Esophagus squamous epithelium (tissue), 5 donors: ENCODE measurements at places on chromosomes 6 and 20. TPM values are rescaled to one million over a fixed set of nuclear protein-coding genes. Genes with fewer than 3 reads are reported as not detected.

DNA sequence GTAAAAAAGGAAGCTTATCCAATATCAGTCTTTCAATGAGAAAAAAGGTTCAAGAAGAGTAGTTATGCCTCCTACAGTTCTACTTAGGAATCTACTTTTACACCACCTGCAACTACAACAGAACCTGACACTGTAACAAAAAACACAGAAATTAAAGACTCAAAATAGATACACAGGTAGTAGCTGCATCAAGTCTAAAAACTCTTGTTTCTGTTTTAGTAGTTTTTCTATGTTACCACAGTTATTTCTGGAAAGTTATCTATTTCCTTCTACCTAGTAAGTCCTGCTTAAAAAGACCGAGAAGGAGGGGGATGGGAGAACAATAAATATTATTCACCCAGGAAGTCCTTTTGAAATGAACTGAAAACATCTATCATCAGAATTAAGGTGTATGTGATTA, 52.5 kb downstream of the ATG5 start:
- DNase-seq = no peak

DNA sequence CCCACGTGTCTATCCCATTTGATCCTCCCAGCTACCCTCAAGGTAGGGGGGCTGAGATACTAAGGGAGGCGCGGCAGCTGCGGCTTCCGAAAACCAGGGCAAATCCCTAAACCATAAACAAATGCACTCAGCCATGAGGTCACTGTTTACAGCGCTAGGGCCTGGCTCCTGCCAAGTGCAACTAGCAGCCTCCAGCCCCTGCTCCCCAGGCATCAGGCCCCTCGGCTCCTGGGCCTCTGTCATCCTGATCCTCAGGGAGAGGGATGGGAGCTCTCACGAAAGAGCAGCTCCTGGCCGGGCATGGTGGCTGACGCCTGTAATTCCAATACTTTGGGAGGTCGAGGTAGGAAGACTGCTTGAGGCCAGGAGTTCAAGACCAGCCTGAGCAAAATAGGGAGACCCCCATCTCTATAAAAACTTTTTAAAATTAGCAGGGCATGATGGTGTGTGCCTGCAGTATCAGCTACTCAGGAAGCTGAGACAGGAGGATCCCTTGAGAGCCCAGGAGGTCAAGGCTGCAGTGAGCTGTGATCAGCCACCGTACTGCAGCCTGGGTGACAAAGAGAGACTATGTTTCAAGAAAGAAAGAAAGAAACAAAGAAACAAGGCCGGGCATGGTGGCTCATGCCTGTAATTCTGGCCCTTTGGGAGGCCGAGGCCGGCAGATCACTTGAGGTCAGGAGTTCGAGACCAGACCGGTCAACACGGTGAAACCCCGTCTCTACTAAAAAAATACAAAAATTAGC, 42.5 kb upstream of the TLDC2 start:
- DNase-seq = no peak

GRCh38 chr6:157253017-157253416, 70.3 kb downstream of the TMEM242 start:
- no peak for DNase-seq

DNA sequence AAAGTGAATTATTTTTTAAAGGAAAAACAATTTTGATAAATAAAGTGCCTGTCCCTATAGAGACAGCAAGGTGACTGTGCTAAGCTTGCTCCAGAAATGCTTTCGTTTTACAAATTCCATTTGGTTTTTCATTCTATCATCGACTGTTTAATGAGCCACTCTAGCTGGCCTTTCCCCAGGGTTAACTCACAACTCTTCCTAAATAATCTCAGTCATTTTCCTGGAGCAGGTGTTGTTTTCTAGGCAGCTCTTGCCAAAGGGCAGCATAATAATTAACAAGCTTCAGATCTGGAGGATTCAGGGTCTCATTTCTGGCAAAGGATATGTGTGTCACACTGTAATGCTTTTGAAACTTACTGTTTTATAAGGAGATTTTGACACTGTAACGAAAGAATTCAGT, 184.2 kb downstream of the KHDC1L start:
- DNase-seq = no peak

DNA sequence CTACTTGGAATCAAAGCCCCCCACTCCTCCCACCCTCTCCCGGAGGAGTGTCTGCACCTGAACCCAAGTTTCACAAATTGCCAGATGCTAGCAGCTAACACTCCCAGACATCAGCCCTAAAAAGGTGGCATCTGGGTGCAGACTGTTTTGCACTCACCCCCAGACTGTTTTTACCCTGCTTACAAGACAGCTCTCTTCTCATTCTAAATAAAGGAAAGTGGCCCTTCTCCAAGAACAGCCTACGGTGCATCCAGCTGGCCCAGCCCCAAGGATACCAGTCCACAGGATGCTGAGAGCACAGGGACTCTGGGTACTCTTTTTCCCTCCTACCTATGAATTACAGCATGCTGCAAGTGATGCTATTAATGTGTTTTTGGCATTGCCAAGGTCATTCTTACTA, 842.0 kb upstream of the FLRT3 start:
- no peak for DNase-seq

DNA sequence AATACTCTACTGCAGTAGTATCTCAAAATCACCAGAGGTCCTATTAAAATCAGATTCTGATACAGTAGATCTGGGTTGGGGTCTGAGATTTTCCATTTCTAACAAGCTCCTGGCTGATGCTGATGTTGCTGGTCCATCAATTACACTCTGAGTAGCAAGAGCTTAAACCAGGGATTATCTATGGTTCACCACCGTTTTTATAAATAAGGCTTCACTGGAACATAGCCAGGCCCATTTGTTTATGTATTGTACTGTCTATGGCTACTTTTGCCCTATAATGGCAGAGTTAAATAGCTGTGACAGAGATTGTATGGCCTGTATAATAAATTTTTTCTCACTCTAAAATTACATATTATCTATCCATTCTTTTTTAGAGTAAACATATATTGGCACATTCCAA, 53.0 kb downstream of the NUDT3 start:
- DNase-seq = no peak

GRCh38 chr6:125957845-125958244, 1.3 kb downstream of the HINT3 start:
- no peak for DNase-seq

DNA sequence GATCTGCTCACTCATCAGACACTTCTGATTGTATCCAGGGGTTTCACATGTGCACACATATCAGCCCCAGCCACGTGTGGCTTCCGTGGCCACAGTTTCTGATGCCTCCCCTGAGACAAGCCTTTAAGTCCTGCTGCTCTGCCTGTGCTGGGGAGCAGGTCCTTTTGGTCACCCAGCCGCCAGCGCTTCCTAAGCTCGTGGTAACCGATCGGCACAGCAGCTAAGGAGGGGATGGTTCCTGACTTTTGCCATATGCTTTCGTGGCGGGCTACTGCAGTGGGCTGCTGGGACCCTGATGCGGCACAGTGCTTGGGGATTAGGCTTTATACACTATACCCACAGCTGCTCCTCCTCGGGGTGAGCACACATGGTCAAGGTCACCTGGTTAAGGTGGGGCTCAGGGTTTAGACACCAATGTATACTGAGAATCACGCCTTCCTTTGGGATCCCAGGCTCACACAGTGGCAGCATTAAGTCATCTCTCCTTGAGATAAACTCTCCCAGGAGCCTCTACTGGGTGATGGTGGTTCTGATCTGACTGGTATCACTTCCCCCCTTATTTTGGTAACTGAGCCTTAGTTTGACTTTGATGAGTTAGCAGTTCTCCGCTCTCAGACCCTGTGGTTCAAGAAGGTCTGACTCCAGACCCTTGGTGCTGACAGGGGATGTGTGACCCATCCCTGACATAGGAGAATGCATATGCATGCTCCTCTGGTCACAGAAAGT, 85.9 kb upstream of the KCNG1 start:
- no peak for DNase-seq

DNA sequence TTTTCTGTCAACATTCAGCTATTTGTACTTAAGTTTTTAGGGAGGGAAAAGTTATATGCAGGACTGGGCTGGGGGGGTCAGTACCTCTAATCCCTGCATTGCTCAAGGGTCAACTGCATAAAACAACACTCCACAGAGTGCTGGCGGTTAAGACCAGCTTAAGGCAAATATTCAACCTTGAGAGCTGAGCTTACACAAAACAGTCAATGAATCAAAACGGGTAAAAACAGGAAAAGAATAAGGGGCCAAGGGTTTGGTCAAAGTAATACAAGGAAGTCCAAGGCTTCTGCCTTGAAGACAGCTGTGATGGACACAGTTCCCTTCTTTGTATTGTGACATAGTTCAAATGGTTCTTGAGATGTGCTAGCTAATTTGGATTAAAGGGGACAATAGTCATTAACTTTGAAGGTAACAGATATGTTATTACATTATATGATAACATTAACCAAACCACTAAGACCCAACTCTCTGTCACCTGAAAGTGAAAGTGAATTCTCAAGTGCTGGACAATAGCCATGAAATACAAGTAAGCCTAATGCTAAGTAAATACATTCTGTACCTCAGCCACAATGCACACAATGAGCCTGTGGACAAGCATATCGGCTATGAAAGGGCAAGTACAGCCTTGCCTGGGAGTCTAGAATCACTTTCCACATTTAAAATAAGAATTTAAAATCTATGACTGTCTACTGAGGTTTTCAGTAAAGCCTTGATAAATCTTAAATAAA, 106.8 kb downstream of the PDE10A start:
- no peak for DNase-seq

DNA sequence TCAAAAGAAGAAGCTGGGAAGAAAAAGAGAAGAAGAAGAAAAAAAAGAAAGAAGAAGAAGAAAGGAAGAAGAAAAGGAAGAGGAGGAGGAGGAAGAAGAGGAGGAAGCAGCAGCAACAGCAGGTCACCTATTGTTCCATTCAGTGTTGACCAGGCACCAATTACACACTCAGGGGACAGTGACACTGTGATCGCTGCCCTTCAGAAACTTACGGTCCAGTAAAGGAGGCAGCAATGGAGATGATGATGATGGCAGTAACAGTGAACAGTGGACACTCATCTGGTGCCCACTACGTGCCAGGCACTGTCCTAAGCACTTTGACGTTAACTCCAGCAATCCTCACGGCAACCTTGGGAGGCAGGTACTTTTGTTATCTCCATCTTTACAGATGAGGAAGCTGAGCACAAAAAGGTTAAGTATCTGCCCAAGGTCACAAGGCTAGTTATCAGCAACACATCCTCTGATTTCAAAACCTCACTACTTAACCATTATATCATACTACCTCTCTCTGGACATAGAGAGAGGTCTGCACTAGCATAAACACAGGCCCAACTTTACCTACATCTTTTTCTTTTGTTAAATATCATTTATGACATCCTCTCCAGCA, 83.2 kb downstream of the SLC22A23 start:
- DNase-seq = no peak

- no peak for DNase-seq
Measured at GRCh38 chr20:49361862-49362660, 84.2 kb upstream of the ZNFX1 start.

DNA sequence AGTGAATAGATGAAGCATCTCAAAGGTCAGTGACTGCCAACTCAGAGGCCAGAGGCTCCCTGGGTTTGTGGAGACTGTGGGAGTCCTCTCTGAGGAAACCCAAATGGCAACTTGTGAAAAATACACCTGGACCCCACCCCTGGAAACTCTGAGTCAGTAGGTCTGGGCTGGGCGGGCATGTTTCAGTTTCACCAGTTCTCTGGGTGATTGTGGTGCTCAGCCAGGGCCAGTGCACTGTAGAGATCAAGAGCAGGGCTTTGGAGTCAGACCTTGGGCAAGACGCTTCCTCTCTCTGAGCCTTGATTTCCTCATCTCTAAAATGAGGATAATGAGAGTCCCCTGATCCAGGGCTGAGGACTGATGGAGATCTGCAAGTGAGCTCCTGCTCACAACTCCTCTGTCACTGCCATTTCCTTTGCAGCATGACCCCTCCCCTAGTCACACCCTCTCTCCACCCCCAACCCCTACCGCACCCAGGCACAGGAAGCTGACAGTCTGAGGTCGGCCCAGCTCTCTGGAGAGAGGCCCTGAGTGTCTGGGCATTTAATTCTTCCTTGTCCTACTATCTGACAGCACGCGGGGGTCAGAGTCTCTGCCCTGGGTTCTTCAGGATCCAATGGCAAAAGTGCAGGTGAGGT, 5.1 kb downstream of the DEF6 start:
- peak; percentile 56 for DNase-seq

TAAR9 gene
- not detected for total RNA-seq

BPIFB1 gene
- 99.4 TPM for total RNA-seq

SNAP91 gene
- total RNA-seq = not detected

PCSK2 gene
- total RNA-seq = not detected

RBPJL gene
- total RNA-seq = not detected
